ENCODE measurements at places on chromosomes 5 and 9.

- peak; percentile 46 for DNase-seq
Measured at GRCh38 chr5:76684756-76685519, 31.0 kb upstream of the F2R start.

GRCh38 chr9:76223749-76224340, 170.4 kb downstream of the RFK start:
- no peak for DNase-seq

GRCh38 chr5:143334903-143335302, 68.6 kb downstream of the NR3C1 start:
- no peak for DNase-seq

GRCh38 chr5:91011029-91011428, 372.1 kb downstream of the ARRDC3 start:
- no peak for DNase-seq
